ENCODE measurements at places on chromosomes 2 and 18.

DNA sequence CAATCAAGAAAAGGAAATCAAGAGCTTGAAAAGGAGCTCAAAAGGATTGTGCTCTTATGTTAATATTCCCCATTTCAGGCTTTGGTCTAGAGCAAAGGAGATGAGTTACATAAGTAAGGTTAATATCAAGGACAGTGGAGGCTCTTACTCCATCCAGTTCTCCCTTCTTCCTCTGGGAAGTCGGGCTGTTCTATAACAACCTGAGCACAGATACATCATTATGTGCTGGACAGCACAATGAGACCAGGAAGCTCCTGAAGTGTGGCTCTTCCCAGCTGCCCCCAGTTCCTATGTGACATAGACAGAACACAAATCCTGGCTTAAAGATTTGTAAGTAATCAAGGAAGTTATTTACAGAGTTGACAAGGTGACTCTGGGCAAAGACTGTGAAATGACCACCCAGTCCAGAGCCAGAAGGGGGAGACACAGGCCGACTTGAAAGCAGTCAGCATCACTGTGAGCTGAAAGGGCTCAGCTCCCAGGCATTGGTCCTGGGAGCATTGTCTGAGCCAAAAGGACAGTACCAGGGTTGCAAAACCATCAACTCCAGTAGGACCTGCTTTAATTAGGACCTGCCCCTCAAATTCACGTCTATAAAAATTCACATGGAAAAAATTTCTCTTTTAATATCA is 917.6 kb upstream of the ACVR2A start:
- no peak for DNase-seq

GRCh38 chr2:236753606-236754270 is 184.1 kb downstream of the ACKR3 start:
- no peak for DNase-seq

- no peak for DNase-seq
These were observed 66.3 kb upstream of the XPO1 start for GRCh38 chr2:61604433-61604832.

DNA sequence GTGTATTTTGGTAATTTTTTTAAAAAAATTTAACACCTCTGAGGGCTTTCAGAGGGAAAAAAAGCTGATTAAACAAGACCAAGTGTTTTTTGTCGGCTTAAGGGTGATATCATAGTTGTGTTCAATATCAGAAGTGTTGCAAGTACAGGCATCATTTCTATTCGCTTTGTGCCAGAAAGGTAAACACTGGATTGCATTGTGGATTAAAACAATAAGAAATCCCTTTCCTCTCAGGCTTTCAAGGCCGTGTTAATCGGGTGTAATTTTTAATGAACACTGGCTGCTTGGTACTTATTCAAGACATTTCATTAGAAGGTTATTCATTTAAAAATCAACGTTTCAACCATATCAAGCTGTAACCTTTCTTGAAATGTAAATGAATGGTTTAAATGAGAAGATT is 18.3 kb downstream of the FIGN start:
- DNase-seq: no peak

DNA sequence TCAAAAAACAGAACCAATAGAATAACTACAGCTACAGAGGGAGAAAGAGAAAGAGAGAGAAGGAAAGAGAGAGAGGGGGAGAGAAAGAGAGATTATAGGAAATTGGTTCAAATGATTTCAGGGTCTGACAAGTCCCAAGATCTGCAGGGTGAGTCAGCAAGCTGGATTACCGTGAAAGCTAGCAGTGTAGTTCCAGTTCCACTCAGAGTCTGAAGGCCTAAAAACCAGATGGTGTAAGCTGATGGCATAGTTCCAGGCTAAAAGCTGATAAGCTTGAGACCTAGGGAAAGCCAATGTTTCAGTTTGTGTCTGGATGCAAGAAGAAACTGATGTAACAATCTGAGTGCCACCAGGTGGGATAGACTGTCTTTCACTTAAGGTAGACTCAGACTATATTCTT is 397.7 kb downstream of the TRIB2 start:
- DNase-seq: no peak

Data from CD4-positive, alpha-beta T cell treated with Interleukin-1 beta for 1 hour (primary cell).